ENCODE measurements at places on chromosomes 1 and 21. TPM values are rescaled to one million over a fixed set of nuclear protein-coding genes. Genes with fewer than 3 reads are reported as not detected.
A peak's percentile ranks its signal among the peaks of the same experiment; 100 is the strongest.

- no peak for DNase-seq
Observed at GRCh38 chr1:34366875-34367624, 190.3 kb downstream of the C1orf94 start.

OR2M3 gene
- total RNA-seq: not detected

DNA sequence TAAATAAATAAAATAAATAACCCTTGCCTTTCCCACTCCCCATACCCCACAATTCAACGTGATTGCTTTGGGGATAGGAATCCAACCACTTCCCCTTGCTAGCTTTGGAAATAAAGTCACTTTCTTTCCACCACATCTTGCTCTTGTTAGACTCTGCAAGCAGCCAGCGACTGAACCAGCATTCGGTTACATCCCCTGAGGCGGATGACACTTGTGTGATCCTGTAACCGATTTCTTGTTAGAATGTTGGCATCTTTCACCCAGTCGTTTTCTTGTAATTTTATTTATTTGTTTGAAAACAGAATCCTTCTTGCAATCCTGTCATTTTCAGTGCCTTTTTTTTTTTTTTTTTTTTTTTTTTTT is 1.6 kb upstream of the IFNGR2 start:
- DNase-seq: peak; percentile 94

DNA sequence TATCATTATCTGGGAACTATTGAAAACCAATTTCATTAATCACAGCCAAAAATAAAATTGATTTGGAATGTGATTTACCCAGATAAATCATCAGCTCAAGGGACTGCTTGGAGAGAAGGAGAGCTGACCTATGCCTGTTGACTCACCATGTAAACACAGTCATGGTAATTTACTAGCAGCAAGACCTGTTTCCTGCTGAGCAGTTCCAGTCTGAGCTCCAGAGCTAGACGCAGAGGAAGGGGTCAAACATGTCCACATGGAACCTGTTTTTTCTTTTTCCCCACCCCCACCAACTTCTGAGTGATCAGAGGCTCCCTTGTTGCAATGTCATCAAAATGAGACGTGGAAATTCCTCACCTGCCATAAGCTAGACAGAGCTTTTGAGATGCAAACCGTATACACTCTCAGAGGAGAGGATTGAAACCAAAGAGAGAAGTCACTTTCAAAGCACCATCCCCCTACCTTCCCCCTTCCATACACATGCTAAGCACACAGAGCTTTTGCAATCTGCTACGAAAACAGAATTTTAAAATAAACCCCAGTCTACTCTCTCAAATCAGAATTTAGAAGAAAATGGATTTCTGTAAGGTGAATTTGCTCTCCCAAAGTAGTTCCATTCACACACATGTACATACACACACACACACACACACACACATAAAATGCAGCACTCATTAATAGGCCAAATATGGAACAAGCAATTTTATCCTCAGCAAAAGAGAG is 55.9 kb upstream of the PTGFRN start:
- DNase-seq: peak; percentile 91

SIPA1L2 gene
- total RNA-seq: 45.0 TPM

SAMD11 gene
- total RNA-seq: 59.8 TPM

- DNase-seq: no peak
Observed at GRCh38 chr1:247453997-247454396, 3.9 kb downstream of the OR2B11 start.

ARHGEF16 gene
- 0.59 TPM for total RNA-seq

DNA sequence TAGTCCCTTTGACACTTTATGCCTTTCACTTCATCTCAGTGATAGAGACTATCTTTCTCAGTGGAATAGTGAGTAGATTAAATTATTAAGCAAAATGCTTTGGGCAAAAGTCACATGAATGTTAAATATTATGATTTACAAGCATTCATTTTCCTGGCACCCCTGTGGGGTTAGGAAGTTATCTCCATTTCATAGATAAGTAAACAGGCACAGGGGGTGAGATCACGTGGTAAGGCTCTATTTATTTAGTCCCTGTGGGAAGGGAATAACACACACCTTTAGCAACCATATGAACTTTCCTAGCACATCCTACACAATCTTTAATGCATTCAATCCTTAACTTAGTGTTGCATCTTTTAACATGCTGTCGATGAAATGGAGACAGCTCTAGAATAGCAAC is 12.3 kb downstream of the PSMB2 start:
- DNase-seq: no peak

DNA sequence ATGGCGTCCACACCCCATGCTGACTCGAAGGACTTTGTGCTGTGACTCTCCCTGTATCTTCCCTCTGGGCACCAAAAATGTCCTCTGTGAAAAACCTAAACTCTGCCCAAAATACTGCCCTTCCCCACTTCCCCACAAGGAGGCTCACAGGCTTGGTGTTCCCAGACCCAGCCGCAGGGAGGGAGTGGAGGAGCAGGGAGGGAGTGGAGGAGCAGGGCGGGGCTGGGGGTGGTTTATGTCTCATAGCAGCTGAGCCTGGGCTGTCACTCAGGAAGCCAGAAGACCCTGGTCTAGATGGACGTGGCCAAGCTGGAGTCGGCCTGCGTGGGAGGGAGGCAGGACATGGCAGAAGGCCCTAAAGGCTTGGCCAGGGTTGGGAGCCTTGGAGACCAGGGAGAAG is 461.7 kb downstream of the PTPRU start:
- peak; percentile 67 for DNase-seq

DNA sequence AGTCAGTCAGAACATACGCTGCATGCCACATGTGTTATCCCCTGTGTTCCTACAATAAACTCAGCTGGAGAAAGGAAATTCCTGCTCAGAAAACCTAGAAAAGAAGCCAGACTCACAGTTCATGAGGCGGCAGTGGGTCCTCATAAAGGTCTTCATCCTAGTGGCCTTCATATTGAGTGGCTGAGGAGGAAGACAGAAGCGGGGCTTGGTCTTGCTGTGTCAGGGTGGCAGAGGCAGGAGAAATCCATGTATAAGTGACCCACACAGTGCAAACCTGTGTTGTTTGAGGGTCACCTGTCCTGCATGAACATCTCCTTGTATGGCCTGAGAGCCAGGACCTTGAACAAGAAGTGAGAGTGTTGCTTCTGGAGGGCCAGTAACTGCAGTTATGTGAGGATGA is 4.0 kb upstream of the WNT3A start:
- no peak for DNase-seq

GRCh38 chr21:17454315-17455027 is 58.4 kb upstream of the CXADR start:
- DNase-seq: peak; percentile 55

DNA sequence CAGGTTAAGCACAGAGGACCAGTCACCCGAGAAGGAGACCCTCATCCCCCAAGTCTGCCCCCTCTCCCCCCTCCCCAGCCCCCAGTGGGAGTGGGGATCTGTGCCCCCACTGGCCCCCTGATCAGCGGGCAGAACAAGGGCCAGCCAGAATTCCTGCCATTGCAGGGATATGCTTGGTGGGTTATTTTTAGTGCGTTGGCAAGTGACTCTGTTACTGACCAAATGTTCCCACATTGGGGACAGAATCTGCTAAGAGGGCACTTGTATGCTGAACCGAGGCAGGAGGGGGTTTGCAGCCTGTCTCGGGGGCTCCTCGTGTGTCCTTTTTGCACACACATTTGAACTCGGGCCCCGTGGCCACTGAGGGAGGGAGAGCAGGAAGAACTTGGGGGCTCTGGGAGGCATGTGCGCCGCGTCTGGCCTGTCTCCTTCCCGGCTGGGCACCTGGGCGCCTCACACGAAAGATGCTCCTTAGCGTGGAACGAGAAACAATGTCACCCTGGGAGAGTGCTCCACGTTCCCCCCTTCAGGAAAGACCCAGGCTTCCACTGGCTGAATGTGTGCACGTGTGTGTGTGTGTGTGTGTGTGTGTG is 66.4 kb upstream of the CASZ1 start:
- no peak for DNase-seq

DNA sequence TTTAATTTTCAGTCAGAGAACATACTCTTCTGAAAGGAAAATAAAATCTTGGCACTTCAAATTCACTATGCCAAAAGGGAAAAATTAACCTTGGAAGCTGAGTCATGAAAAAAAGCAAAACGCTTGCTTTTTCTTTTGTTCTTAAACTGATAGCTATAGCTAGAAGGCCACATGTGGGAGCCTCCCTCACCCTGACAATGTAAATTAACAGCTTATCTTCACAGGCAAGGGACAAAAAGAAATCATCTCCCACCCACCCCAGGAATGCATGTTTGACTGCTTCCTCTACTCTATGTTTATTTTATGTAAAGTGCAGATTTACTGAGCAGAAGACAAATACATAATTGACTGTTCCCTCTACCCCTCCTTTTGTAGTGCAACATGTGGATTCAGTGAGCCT is 38.0 kb downstream of the EBNA1BP2 start:
- DNase-seq: no peak

GRCh38 chr1:168167806-168168205 is 11.0 kb upstream of the TIPRL start:
- DNase-seq: no peak

CD48 gene
- total RNA-seq: 0.05 TPM

DNA sequence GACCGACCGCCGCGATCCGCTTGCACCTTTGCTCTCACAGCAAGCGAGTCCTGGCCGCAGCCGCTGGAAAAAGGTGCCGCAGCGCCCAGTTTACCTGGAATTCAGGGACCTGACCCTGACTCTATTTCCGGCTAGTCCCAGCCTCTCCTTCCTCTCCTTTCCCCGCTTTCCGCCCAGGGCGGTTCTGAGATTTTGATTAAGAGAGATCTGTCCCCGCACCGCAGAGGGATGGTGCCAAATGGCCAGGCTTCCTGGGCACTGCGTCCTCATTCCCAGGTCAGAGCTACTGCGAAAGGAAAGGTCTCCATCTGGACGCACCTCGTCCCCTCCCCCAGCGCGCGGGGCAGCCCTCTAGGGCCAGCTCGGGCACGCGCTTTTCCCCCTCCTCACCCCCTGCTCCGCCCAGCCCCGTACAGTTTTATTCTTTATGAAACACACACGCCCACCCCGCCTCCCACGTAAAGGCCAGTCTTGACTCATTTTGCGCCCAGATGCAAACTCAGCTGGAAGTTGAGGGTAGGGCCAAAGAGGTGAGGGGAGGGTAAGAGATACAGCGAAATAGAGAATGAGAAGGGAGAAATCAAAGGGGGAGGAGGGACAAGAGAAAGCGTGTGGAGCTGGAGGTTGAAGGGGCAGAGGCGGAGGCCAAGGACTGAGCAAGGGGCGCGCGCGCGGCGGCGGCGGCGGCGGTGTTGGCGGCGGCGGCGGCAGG is 411.8 kb upstream of the ESRRG start:
- DNase-seq: peak; percentile 2

DNA sequence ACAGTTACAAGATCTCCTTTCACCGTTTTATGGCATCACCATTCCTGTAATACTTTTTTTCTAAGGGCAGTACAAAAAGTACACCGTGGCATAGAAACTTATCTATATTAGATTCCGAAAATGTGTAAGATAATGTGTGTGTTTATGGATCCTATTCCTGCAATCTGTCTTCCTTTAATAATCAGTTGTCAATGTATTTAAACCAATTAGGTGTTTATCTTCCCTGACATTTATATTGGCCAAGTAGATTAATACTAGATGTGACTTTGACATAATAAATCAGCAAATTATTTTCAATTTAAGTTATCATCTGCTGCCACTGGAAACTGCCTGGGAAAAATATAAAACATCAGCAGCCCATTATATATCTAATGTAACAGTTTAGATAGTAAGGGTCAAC is 770.3 kb upstream of the ADGRL2 start:
- DNase-seq: no peak

DNA sequence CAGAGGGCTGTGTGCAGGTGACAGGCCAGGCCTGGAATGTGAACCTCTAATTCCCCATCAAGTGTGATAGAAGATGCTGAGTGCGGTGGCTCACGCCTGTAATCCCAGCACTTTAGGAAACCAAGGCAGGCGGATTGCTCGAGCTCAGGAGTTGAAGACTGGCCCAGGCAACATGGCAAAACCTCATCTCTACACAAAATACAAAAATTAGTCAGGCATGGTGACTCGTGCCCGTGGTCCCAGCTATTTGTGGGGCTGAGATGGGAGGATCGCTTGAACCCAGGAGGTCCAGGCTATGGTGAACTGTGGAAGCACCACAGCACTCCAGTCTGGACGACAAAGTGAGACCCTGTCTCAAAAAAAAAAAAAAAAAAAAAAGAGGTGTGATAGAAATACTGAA is 40.1 kb upstream of the PUM1 start:
- DNase-seq: peak; percentile 51

CYP4A11 gene
- total RNA-seq: not detected

S100A1 gene
- not detected for total RNA-seq

- DNase-seq: no peak
Observed at GRCh38 chr1:186283374-186283773, 91.7 kb downstream of the TPR start.

DNA sequence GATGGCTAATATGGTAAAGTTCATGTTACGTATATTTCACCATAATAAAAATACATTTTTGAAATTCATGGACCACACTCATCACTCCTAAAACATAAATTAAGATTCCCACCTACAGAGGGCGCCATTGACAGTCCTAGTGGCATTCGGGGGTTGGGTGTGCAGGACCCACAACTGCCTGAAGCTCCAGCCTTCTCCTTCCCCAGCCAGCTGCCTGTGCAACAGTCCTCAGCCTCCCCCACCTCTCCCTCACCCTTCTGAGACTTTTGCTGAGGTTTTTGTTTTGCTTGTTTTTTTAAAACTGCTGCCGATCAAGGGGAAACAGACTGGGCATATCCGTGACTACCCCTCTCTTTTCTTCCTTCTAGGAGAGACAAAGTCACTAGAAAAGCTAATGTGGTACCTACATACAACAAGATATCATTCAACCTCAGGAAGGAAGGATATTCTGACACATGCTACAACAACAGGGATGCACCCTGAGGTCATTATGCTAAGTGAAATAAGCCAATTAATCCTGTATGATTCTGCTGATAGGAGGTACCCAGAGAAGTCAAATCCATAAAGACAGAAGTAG is 9.2 kb upstream of the EVA1C start:
- peak; percentile 75 for DNase-seq

C1QC gene
- total RNA-seq: not detected

PYHIN1 gene
- total RNA-seq: not detected

- DNase-seq: no peak
Observed at GRCh38 chr1:93723733-93724270, 42.2 kb upstream of the BCAR3 start.

EXO1 gene
- 25.0 TPM for total RNA-seq

CYP4A22 gene
- not detected for total RNA-seq

CLEC20A gene
- not detected for total RNA-seq

DNA sequence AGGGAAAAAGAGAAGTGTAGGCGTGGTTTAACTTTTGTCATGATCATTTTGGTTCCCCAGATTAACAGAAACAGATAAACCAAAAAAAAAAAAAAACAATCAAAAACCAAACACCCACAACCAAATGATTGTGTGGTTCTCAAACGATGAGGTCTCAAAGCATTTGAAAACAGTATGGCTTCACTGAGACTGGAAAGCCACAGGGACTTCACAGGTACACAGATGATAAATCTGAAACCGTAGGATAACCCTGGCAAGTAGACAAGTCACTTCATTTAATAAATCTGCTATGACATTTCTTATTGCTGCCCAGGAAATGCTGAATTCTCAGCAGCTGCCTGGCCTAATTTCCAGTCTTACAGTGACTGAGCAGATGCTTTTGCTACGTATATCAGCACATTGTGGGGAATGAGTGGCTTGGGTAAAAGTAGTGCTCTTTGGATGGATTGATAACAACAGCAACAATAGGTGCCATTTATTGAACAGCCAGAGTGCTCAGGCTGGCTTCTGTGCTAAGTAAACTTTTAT is 6.1 kb downstream of the ST6GALNAC3 start:
- DNase-seq: no peak

Measured in M059J (cell line).